Activated CD4-positive, alpha-beta T cell treated with anti-CD3 and anti-CD28 coated beads, Interleukin-2, amount 50 U/mL, for 4 hours (primary cell): ENCODE measurements at places on chromosomes 7 and 10.

GRCh38 chr7:151697942-151698341 is 178.2 kb upstream of the RHEB start:
- DNase-seq = no peak

DNA sequence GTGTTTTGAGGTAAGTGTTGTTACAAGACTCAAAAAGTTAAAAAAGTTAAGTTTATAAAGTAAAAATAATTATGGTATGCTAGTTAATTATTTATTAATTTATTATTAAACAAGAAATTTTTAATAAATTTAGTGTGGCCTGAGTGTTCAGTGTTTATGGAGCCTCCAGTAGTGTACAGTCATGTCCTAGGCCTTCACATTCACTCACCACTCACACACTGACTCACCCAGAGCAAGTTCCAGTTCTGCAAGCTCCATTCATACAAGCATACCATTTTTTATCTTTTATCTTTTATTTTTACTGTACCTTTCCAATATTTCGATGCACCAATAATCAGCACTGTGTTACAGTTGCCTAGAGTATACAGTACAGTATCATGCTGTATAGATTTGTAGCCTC is 381.2 kb upstream of the MGMT start:
- DNase-seq = no peak

- DNase-seq = no peak
Observed at GRCh38 chr7:102008535-102009262, 191.3 kb downstream of the CUX1 start.

DNA sequence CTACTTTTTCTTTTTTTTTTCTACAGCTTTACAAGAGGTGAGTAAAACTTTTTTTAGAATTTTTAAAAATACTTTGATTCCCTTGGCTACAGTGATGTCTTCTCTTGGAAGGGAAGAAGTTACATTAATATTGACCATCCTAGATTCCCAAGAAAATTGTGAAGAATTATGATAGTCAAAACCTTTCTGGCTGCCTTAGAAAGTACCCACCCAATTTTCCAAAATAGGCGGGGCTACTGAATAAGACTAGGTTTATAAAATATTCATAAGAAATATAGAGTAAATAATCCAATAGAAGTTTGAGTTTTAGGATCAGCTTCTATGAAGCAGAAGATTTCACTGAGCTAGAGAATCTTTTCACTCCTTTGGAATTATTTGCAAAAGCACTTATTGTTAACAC is 3.0 kb downstream of the COL1A2 start:
- no peak for DNase-seq

DNA sequence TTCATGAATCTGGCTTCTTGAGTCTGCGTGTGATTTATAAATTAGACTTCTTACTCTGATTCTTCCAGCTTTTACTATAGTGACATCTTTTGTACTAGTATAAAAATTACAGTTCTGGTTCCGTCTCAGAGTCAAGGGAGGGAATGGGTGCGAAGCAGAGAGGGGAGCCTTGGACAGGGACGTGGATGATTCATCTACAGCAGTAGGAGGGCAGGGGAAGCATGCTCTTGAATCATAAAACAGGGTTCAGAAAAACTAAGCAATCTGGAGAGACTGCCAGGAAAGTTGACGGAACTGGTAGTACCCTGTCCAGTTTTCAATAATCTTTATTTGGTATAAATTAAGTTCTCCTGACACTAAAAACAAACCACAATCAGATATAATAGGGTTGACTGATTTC is 58.1 kb downstream of the ITGA8 start:
- DNase-seq = no peak

DNA sequence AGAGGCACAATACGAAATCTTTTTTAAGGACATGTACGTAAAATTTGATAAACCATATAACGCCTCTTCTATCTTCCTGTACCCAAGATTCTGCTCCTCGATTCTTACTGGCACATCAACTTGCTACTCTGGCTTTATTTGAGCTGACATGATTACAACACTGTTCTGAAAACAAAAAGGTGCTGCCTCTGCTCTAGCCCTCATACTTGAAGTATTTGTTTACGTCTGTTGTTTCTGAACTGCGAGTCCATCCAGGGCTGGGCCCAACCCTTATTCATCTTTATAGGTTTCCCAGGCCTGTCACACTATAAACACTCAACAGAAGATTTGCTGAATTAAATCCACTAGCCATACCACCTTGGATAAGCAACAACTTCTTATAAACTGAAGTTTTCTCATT is 96.2 kb upstream of the SVIL start:
- no peak for DNase-seq

GRCh38 chr7:47591089-47591654 is 9.3 kb upstream of the TNS3 start:
- no peak for DNase-seq

GRCh38 chr10:11009471-11010308 is 8.0 kb upstream of the CELF2 start:
- no peak for DNase-seq

DNA sequence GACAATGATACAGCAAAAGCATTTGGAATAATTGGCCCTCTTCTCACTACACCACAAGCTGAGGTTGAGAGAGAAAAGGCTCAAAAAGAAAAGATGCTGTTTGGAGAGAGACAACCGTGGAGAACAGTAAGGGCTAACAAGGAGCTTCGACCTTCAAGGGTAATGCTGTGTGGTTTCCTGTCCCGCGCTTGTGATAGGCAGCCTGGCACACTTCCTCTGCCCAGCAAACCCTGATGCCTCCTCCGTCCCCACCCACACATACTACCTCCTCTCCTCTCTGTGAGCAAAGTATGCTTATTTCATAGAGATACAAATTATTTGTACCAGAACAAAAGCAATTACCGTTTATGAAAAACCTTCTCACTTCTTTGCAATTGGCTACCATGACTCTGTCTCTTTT is 755.4 kb downstream of the KCNMA1 start:
- no peak for DNase-seq

- no peak for DNase-seq
Observed at GRCh38 chr10:299512-299911, 164.3 kb downstream of the ZMYND11 start.

GRCh38 chr10:62306663-62307062 is 38.0 kb upstream of the RTKN2 start:
- peak; percentile 1 for DNase-seq

- no peak for DNase-seq
Observed at GRCh38 chr7:3943779-3944520, 642.9 kb downstream of the SDK1 start.

GRCh38 chr7:29605671-29606070 is 42.0 kb downstream of the PRR15 start:
- DNase-seq = no peak

GRCh38 chr7:123824754-123825067 is 20.3 kb upstream of the HYAL4 start:
- DNase-seq = no peak

GRCh38 chr10:132248455-132249225 is 59.1 kb downstream of the STK32C start:
- peak; percentile 17 for DNase-seq
